Mammary epithelial cell (primary cell): ENCODE measurements at places on chromosomes 5 and 9. TPM values are rescaled to one million over a fixed set of nuclear protein-coding genes. Genes with fewer than 3 reads are reported as not detected.

The ENTREP1 gene
- 12.5 TPM for total RNA-seq

DNA sequence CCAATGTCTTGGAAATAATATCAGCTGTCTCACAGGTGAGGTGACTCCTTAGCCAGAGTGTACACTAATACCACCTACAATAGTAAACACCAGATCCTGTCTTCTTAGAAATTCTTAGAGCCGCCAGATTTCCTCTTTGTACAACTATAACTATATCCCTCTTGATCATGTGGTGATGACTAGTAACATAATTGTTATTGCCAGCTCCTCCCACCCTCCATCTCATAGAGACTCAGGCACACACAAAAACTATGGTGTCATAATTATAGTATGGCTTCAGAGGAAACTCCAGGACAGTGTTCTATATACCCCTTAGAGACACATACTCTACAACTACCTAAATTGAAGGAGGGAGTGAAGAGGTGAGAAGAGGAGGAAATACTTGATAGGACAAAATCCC lies 33.1 kb downstream of the PGGT1B start:
- peak; percentile 1 for DNase-seq

- DNase-seq: no peak
Observed at GRCh38 chr5:113162208-113162607, 185.6 kb downstream of the DCP2 start.

The CYFIP2 gene
- total RNA-seq: 16.0 and 32.9 TPM in 2 replicates

DNA sequence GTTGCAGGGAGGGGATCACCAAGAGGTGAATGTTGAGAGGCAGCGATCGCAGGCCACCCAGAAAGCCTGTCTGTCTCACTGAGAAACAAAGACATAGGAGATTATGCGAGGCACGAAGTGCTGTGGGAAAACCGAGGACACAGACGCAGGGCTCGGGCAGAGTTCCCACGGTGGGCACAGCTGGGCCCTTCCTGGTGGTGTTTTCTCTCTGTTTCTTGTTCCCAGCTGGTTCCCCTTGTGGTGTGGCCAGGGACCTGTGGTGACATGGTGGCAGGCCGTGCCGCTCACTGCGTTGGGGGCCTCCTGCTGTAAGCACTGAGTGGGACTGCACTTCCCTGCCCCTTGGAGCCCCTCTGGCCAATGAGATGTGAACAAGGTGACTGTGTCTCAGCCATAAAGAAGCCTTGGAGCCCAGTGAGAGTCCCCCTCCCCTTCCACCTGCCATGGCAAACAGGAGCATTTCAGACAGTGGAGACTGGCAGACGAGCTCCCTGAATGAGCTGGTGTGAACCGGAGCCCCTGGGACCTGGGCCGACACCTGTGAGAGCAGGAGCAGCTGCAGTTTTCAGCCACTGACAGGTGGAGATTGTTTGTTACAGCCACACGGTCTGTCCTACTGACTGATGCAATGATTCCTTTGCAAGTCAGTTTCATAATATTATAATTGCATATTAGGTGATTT lies 13.2 kb upstream of the IRX4 start:
- no peak for DNase-seq

- DNase-seq: peak; percentile 17
Observed at GRCh38 chr5:15501091-15501791, 1.3 kb downstream of the FBXL7 start.

- DNase-seq: peak; percentile 65
Observed at GRCh38 chr5:125882061-125882460, 541.1 kb upstream of the GRAMD2B start.

DNA sequence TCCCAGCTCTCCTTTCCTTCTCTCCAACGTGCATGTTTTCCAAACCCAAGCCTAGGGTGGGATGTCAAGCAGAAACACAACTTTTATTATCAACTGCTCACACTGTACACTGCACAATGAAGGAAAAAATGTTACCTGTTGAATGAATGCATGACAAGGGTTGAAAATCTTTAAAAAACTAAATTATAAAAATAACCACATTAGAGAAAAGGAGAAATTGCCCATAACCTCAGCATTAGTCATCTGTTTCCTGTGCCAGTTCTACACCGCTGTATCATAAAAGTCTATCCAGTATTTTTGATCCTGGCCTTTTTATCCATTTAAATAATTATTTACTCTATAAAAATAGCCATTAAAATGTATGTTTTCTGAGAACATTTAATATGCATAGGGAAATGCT lies 101.1 kb downstream of the APBA1 start:
- peak; percentile 16 for DNase-seq

- DNase-seq: no peak
Observed at GRCh38 chr5:177222269-177222668, 81.2 kb downstream of the RAB24 start.

DNA sequence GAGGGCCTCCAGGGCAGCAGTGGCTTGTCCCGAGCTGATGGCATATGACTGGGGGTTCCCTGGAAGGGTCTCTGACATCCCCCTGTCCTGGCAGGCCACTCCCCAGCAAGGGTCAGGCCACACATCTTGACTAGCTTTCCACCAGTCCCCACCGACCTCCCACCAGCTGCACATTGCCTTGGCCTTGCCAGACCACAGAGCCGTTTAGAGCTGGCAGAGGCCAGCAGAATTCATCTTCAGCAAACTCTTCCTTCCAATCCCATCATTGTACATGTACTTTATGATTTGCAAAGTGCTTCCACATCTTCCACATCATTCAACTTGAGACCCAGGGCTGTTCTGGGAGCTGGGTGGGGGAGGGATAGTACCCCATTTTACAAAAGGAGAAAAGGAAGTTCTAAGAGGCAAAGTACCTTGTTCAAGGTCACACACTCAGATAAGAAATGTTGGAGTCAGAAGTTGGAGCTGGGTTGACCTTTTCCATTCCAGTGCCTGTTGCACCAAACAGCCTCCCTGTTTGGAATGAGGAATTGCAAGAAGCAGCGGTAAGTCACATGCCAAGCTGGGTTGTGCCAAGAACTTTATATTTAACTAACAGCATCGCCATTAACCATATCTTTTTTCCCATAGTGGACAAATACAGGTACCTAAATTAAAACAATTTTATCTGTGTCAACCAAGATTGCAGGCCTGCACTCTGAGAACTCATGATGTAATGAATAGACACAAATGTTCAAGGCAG lies 25.8 kb upstream of the COL15A1 start:
- DNase-seq: no peak

The SAXO1 gene
- total RNA-seq: not detected

The LIFR gene
- 26.3 TPM for total RNA-seq

GRCh38 chr5:1125030-1125357 lies 13.1 kb upstream of the SLC12A7 start:
- no peak for DNase-seq

The LOX gene
- total RNA-seq: 28.0 TPM

The MRPL36 gene
- 47.2 TPM for total RNA-seq

The ZNF608 gene
- 6.9 and 7.0 TPM in 2 replicates for total RNA-seq

The FAM151B gene
- total RNA-seq: 0.83 TPM

The PWWP2A gene
- 16.7 TPM for total RNA-seq

GRCh38 chr5:172453986-172454357 lies 353 bp downstream of the SH3PXD2B start:
- DNase-seq: peak; percentile 16

- peak; percentile 5 for DNase-seq
Observed at GRCh38 chr5:157026789-157027424, 32.0 kb downstream of the HAVCR1 start.

The SLC36A2 gene
- total RNA-seq: not detected in 2 replicates

The GALNT12 gene
- total RNA-seq: 0.80 and 1.5 TPM in 2 replicates

The PALM2AKAP2 gene
- total RNA-seq: 22.3 and 22.9 TPM in 2 replicates

DNA sequence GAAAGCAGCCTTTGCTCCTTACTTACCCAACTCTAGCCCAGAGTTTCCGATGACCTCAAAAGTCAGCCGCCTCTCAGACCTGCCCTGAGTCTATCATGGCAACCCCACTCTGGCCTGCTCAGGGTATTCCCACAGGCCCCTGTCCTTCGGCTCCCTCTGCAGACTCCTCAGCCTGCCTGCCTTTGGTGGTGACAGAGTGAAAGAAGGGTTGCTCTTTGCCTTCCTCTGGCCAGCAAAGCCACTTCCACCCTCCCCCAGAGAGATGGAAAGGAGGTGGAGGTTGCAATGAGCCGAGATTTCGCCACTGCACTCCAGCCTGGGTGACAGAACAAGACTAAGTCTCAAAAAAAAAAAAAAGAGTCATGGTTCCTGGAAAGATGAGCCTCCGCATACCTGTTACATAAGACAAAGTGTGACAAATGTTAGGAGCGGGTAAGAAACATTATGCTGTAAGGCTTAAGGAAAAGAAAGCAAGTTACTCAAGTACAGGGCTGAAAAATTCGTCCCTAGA lies 2.3 kb upstream of the SMIM33 start:
- DNase-seq: no peak

The TSLP gene
- total RNA-seq: 6.2 and 20.1 TPM in 2 replicates

The CBY3 gene
- total RNA-seq: not detected in 2 replicates

The FBXL17 gene
- total RNA-seq: 10.6 and 10.9 TPM in 2 replicates

DNA sequence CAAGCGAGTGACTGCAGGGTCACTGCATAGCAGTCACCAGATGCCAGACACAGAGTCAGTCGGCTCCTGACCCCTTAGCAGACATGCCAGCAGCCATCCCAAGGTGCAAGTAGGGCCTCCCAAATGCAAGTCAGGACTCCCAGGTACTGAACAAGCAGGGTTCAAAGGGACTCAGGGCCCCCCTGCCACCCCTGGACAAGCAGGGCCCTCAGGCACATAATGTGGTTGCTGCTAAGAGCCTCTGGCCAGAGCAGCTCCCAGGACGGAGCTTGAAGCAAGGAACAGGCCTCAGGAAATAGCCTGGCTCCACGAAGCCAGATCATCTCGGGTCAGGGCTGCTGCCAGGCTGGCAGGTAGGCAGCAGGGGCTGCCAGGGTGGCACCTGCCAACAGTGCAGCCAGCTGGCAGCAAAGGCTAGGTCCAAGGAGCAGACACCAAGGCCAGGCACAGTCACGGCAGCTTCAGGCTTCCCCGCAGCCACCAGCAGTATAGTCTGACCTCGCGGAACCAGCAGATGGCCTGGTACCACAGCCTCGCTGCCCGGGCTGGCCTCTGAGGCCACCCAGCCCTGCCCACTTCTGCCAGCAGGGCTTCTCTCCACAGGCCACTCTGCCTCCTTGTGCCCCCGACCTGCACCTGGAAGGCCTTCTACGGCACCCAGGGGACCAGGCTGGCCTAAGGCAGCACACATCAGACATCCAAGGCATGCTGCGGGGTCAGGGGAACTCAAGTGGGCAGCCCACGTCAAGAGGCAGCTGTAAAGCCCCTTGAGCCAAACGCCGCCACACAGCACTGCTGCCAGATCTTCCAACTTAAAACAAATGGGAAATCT lies 7.4 kb downstream of the EEIG1 start:
- no peak for DNase-seq

The SLC25A48 gene
- total RNA-seq: not detected in 2 replicates

- DNase-seq: no peak
Observed at GRCh38 chr9:121344184-121344583, 25.9 kb downstream of the STOM start.

GRCh38 chr5:32790411-32790951 lies 79.4 kb downstream of the NPR3 start:
- DNase-seq: peak; percentile 12

DNA sequence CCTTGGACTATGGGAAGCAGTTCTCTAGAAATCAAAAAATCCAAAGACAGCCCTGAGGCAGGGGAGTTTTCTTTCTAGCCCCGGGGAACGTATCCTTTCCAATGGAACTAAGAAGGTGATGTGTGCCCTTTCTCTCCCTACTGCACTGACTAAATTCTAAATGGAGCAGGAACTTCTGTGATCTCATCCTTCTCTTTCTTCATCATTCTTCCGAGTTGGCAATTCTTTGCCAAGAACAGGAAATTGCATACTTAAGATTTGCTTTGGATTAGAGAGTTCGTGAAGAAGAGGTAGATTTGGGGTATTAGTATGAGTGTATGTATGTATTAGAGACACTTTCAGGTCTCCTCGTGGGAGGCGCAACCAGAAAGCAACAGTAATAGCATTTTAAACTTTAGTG lies 178.0 kb upstream of the PIK3R1 start:
- no peak for DNase-seq

The FUT7 gene
- not detected in 2 replicates for total RNA-seq
